ENCODE measurements at places on chromosomes 2 and 18.
A peak's percentile ranks its signal among the peaks of the same experiment; 100 is the strongest.

DNA sequence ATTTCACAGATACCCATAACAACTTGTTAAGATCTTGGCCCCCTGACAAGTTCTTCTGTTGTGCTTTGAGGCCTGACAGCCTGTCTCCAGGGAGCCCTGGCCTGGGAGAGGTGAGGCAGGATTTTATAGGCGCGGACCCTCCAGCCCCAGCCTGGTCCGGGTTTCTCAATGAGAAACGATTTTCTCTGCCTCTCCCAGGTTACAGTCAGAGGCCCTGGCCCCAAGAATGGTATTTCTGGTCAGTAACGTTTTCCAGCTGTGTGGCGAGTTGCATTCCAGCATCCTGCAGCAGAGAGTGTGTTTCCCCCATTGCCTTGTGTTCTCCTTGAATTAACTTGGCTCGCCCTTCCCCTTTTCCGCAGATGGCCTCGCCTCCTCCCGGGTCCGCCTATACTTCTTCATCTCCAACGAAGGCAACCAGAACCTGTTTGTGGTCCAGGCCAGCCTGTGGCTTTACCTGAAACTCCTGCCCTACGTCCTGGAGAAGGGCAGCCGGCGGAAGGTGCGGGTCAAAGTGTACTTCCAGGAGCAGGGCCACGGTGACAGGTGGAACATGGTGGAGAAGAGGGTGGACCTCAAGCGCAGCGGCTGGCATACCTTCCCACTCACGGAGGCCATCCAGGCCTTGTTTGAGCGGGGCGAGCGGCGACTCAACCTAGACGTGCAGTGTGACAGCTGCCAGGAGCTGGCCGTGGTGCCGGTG lies 3.0 kb downstream of the INHBB start:
- DNase-seq = no peak

DNA sequence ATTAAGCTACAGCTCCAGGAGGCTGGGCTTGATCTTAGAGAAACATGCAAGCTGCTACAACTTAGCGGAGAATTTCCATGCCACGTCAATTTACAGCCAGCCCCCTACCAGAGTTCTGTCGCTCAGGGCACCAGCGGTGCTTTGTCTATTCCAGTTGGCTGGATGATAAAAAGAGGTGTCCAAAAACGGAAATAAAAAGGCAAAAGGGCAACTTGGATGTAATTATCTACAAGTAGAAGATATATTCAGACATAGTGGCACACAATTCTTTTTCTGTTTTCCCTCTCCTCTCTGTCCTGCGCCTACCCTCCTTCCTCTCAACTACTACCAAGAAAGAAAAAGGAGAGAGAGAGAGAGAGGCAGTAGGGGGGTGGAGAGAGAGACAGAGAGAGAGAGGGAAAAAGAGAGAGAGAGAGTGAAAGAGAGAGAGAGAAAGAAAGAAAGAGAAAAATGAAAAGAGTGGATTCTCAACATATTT lies 363 bp upstream of the RFTN2 start:
- peak; percentile 63 for DNase-seq

GRCh38 chr2:204251998-204252376 lies 293.3 kb upstream of the PARD3B start:
- DNase-seq = no peak

DNA sequence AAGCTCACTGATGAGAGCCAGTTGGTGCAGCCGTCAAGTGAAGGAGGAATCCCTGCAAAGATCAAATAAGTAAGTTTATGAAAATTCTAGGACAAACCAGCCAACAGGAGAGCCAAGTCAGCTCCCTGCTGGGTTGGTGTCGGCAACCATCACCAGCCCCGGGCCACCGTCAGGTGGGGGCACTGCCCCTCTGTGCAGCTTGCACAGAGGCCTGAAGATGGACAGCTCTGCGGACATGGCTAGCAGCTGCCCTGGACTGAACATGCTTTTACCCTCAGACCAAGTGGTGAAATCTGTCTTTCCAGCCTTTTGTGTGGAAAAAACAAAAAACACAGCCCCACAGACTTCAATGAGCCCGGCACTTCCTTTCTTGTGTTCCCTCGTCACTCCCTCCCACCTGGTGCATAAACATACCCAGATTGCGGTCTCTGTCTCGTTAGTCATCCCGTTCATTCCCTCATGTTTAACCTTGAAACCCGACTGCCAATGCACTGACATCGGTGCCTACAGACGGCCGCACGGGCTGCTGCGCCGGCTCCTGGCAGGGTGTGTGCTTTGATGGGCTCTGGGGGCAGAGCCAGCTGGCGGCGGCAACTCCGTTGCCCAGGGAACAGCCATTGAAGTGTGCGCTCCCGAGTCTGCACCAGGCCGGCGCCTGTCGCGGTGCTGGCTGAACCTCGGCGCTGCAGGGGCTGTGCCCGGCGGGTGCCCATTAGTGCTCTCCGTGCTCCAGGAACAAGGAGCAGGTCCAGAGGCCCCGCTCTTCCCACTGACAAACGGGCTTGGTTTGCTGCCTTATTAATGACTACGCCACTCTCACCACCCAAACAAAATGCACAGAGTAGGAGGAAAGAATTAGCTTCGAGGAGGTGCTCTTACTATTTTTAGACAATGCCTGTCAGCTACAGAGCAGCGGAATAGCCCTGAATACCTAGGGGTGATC lies 95.3 kb downstream of the EIPR1 start:
- DNase-seq = no peak

- no peak for DNase-seq
Observed at GRCh38 chr18:13514558-13514957, 211.8 kb downstream of the FAM210A start.

DNA sequence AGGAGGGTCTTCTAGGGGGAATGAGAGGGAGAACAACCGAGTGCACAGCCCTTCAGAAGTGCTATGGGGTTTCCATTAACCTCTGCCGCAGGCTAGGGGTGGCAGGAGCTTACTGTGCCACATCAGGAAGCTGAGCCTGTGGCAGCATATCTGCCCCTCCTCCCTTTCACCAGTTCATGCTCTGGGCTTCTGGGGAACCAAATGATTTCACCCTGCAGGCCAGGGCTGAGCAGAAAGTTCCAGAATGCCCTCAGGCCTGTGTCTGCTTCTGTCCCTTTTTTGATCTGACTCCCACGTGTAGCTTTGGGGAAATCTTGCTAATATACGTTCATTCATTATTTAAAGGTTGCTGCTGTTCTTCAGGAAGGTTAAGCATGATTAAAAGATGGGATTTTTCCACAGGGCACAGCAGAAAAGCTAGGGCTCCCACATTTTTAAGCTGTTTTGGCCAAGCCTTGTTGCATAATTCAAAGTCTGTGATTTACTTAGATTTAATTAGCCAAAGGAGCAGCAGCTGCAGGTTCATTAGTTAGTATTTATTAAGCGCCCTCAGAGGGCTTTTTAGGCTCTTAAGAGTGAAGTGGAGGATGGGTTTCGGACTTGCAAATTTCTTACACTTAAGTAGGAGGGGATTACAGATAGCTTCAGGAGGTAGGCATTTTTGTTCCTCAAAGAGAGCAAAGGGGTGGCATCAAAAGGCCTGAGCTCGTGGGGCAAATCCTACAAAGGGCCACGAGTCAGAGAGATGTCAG lies 10.2 kb downstream of the TMEM247 start:
- no peak for DNase-seq

DNA sequence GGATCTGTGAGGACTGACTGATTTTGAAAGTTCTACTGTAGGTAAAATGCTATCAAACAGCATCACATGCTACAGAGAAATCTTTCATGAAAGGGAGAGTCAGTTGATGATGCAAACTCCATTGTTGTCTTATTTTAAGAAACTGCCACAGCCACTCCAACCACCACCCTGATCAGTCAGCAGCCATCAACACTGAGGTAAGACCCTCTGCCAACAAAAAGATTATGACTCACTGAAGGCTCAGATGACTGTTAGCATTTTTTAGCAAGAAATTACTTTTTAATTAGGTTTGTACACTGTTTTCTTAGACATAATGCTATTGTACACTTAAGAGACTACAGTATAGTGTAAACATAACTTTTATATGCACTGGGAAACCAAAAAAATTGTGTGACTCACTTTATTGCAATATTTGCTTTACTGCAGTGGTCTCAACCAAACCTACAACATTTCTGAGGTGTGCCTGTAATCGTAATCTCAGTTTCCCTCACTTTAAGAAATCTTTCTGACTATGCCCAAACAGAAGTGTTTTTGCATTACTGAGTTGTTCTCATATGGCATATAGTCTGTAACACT lies 42.8 kb downstream of the METTL8 start:
- peak; percentile 68 for DNase-seq

DNA sequence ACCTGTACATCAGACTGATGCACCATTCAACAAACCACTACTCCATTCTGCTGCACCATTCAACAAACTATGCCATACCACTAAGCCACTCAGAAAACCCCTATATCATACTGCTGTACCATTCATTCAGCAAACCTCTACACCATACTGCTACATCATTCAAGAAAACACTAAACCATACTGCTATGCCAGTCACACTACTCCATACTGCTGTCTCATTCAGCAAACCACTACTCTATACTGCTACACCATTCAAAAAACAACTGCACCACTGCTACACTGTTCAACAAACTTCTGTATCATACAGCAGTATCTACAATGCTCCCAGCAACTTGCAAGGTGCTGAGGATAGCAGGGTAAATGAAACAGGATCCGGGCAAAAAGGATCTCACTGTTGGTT lies 12.9 kb upstream of the SLC1A4 start:
- DNase-seq = no peak

DNA sequence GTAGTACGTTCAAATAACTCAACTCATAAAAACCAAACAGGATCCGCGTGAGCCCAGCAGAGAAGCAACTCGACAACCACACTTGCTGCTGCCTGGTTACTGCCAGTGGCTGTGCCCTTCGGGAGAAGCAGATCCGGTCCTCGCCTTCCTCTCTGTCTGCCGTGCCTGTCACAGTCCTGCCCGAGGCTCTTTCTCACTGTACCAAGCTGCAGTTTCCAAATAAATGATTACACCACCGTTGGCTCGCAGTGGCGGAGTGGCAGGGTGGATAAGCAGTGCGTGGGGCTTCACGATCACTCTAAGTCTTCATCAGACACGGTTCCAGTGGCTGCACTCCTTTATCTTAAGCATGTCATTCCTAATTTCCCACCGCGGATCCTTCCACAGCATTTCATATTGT lies 26.1 kb upstream of the SALL3 start:
- DNase-seq = no peak

GRCh38 chr2:74645344-74645743 lies 2.8 kb downstream of the M1AP start:
- no peak for DNase-seq

DNA sequence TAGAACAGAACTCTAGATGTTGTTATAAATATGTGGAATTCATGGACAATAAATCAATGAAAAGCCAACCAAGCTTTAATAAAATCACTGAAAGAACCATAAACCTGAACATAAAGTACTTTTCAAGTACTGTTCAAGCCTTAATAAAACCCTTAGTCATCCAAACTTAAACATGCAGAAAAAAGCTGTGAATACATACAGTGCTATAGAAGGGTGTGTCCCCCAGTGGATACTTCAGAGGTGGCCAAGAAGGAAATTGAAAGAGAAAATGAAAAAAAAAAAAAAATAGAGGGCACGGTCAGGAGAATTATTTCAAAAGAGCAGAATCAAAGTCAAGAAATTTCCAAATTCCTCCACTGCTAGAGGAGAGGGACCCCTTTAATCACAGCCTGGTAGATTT lies 141.1 kb downstream of the SP100 start:
- no peak for DNase-seq

DNA sequence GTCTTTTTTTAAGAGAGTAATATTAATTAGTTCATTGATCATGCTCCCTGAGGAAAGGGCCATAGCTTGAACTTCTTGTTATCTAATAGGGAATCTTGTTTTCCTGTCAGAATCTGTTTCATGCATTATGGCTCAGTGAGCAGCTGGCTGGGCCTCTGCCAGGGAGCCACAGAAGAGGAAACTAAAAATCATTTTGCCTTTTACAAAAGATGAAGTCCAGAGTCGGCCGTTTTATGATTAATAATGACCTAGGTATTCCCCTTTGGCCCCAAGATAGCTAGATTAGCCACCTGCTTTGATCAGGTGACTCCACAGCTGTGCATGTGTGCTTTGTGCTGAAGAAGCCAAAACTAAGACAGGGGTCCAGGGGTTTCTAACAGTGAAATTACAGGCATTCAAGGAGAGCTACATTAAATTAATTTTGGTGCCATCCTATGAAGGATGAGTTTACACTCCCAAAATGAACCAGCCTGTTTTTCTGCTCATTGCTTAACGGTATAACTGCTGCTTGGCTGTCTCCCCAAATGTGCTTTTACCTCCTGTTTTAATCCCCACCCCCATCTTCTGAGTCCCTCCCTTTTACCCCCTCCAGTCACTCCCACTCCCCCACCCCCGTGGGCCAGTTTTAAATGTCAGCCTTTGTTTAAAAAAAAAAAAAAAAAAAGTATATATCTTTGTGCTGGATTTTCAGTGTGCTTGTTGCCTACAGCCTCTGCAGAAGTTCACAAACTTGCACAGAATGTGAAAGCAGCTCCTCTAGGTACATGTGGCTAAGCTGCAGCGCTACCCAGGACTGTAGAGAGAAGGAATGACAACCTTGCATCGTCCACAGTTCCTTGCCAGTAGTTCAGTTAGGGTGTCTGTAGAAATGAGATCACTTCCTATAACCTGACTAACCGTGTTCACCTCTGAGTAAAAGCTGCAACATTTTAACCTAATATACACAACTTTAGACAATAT lies 93.1 kb downstream of the CABLES1 start:
- no peak for DNase-seq

DNA sequence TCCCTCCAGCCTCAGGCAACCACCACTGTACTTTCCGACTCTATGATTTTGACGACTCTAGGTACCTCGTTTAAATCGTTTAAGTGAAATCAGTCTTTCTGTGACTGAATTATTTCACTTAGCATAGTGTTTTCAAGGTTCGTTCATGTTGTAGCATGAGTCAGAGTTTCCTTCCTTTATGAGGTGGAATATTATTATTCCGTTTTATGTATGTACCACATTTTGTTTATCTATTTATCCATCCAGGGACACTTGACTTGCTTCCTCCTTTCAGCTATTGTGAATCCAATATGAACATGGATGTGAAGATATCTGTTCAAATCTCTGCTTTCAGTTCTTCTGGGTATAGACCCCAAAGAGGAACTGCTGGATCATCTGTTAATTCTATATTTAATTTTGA lies 19.1 kb downstream of the IL1R2 start:
- DNase-seq = no peak

DNA sequence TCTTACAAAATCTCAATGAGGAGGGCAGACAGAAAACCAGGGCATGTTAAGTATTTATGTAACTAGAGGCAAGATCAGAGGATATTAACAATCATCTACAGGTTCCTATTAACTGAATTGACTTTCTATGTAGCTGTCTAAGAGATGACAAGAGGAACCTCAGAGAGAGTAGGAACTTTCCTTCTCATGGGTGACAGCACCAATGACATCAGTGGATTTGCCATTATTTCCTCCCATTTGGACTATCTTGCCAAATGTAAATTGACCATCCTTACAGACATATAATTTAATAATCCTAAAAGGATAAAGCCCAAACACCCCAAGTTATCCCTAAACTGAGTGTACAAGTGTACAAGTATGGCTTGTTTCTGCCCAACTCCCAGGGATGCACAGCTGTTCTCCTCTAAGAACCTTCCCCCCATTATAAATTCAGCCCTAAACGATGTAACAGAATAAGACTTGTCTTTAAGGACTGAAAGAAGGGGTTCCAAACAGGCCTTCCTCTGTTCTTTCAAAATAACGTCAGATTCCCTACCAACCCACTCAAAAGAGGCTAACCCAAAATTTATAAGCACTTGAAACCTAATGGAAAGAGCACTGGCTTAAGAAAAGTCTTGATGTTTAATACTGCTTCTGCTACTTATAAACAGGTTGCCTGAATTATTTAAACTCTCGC lies 73.4 kb upstream of the CHAC2 start:
- no peak for DNase-seq

Data from stromal cell of bone marrow (primary cell).